Esophagus squamous epithelium (tissue), 5 donors: ENCODE measurements at places on chromosomes 12 and 14.

DNA sequence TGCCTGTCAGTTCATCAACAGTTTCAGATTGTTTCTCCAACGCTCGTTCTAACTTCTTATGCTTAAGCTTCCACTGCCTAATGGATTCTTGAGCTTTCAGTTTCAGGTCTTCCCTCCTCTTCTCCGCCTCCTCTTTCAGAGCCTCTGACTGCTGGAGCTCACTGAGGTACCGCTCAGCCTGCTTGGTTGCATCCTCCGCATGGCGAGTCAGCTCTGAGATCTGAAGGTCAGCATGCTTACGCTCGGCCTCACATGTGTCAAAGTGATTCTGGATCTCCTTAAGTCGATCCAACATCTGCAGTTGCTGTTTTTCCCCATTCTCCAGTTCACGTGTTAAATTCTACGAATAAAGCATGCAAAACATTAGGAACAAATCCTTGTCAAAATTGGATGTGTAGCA lies 148.8 kb downstream of the CEP128 start:
- H3K4me3 ChIP-seq: no peak overlapping the region
- no peaks in the 10 kb centered on the region for H3K27me3 ChIP-seq
- H3K4me1 ChIP-seq: no peaks in the 10 kb centered on the region

- DNase-seq: no peak
- no peak overlapping the region for H3K27ac ChIP-seq
- no peaks in the 10 kb centered on the region for H3K4me1 ChIP-seq
- no peak overlapping the region for H3K4me3 ChIP-seq
- no peaks in the 10 kb centered on the region for H3K27me3 ChIP-seq
- no peaks in the 10 kb centered on the region for H3K36me3 ChIP-seq
Observed at GRCh38 chr14:29197557-29197956, 431.0 kb downstream of the FOXG1 start.

DNA sequence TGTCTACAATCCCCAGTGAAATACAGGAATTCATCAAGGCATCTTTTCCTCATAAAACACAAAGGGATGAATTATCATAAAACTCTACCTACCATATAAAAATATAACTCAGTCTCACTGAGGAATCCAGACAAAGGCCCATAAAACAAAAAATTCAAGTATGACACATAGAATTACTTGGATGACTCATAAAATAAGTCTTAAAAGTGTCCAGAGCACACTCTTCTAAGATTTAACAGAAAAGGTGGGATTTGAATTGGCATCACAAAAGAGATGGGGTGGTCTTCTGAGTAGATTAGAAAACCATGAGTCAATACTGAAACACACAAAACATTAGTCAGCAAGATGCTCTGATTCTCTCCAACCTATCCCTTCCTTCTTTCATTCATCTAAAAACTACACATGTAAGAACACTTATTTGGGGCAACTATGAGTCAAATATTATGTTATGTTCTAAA lies 202.7 kb upstream of the GARIN6 start:
- no peaks in the 10 kb centered on the region for H3K27me3 ChIP-seq
- H3K36me3 ChIP-seq: no peaks in the 10 kb centered on the region
- H3K4me3 ChIP-seq: no peak overlapping the region
- H3K4me1 ChIP-seq: peaks cover under 1% of the 10 kb centered on the region
- DNase-seq: no peak
- H3K27ac ChIP-seq: no peak overlapping the region

- peak overlapping the region; percentile 99 for H3K27ac ChIP-seq
- H3K4me1 ChIP-seq: peaks cover 29% of the 10 kb centered on the region
- H3K27me3 ChIP-seq: no peaks in the 10 kb centered on the region
- H3K36me3 ChIP-seq: no peaks in the 10 kb centered on the region
Observed at GRCh38 chr12:12716151-12716792, 896 bp upstream of the CDKN1B start.

- H3K27ac ChIP-seq: no peak overlapping the region
- H3K27me3 ChIP-seq: no peaks in the 10 kb centered on the region
- DNase-seq: no peak
- peaks cover 15% of the 10 kb centered on the region for H3K4me1 ChIP-seq
- no peaks in the 10 kb centered on the region for H3K36me3 ChIP-seq
- H3K4me3 ChIP-seq: no peak overlapping the region
Observed at GRCh38 chr14:78007160-78007559, 163.0 kb upstream of the NRXN3 start.

DNA sequence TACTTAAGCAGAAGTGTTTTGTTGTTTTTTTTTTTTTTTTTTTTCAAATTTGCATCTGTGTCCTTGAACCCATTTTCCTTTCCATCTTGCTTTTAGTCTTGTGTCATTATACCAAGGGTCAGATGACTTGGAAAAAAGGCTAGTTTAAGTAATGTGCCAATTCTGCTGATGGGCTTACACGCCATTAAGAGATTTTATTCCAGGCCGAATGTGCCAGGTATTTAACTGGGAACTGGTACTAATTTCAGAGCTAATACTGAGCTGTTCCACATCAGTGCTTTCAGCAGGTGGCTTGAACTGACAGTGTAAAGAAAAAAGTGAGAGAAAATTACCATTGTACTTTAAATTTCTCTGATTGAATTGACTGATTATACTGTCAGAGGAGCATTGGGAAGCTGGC lies 224.9 kb downstream of the NPAS3 start:
- no peak overlapping the region for H3K4me3 ChIP-seq
- no peak for DNase-seq
- H3K36me3 ChIP-seq: no peaks in the 10 kb centered on the region

GRCh38 chr12:40032433-40033241 lies 73.2 kb downstream of the SLC2A13 start:
- DNase-seq: no peak
- peaks cover 12% of the 10 kb centered on the region for H3K4me1 ChIP-seq
- no peaks in the 10 kb centered on the region for H3K27me3 ChIP-seq
- no peak overlapping the region for H3K4me3 ChIP-seq

- no peak overlapping the region for H3K27ac ChIP-seq
- no peak overlapping the region for H3K4me3 ChIP-seq
- H3K36me3 ChIP-seq: no peaks in the 10 kb centered on the region
- no peaks in the 10 kb centered on the region for H3K27me3 ChIP-seq
Observed at GRCh38 chr12:3187846-3188770, 110.9 kb downstream of the TSPAN9 start.

DNA sequence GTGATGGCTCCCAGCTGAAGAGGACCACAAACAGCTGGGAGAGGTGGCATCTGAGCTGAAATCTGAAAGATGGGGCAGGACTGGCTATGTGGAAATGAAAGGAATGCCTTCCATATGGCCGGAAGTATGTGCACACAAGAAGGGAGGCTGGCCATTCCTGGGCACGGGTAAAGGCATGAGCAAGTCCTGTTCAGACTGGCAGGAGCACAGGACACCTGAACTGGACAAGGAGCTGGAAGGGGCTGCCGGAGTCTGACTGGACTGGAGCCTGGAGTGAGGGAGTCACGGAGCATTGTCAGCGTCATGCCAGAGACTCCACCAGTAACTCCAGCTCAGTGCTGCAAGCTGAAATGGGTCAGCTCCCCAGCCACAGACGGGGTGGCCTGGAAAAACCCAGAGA lies 11.9 kb upstream of the TC2N start:
- no peaks in the 10 kb centered on the region for H3K36me3 ChIP-seq
- H3K4me3 ChIP-seq: no peak overlapping the region
- H3K4me1 ChIP-seq: peaks cover 3% of the 10 kb centered on the region
- DNase-seq: no peak
- H3K27ac ChIP-seq: no peak overlapping the region
- no peaks in the 10 kb centered on the region for H3K27me3 ChIP-seq

GRCh38 chr14:75578786-75579337 lies 442 bp downstream of the FLVCR2 start:
- H3K27me3 ChIP-seq: no peaks in the 10 kb centered on the region
- DNase-seq: no peak
- H3K4me3 ChIP-seq: peak overlapping the region; percentile 41
- peak overlapping the region; percentile 84 for H3K27ac ChIP-seq
- H3K4me1 ChIP-seq: peaks cover 19% of the 10 kb centered on the region

- H3K27ac ChIP-seq: no peak overlapping the region
- no peaks in the 10 kb centered on the region for H3K36me3 ChIP-seq
- H3K4me3 ChIP-seq: no peak overlapping the region
- H3K27me3 ChIP-seq: peaks cover 39% of the 10 kb centered on the region
Observed at GRCh38 chr14:59632381-59632780, 55.8 kb upstream of the CCDC175 start.

- H3K4me1 ChIP-seq: no peaks in the 10 kb centered on the region
- no peaks in the 10 kb centered on the region for H3K36me3 ChIP-seq
- no peak overlapping the region for H3K27ac ChIP-seq
- DNase-seq: no peak
- no peak overlapping the region for H3K4me3 ChIP-seq
- no peaks in the 10 kb centered on the region for H3K27me3 ChIP-seq
Observed at GRCh38 chr12:46785382-46785781, 40.4 kb downstream of the SLC38A4 start.

GRCh38 chr12:32134101-32134888 lies 27.6 kb downstream of the BICD1 start:
- no peak overlapping the region for H3K4me3 ChIP-seq
- H3K27me3 ChIP-seq: no peaks in the 10 kb centered on the region
- no peak for DNase-seq
- H3K36me3 ChIP-seq: no peaks in the 10 kb centered on the region
- no peak overlapping the region for H3K27ac ChIP-seq

- DNase-seq: no peak
- no peak overlapping the region for H3K27ac ChIP-seq
- H3K27me3 ChIP-seq: no peaks in the 10 kb centered on the region
Observed at GRCh38 chr12:71973687-71974086, 35.0 kb downstream of the TPH2 start.

DNA sequence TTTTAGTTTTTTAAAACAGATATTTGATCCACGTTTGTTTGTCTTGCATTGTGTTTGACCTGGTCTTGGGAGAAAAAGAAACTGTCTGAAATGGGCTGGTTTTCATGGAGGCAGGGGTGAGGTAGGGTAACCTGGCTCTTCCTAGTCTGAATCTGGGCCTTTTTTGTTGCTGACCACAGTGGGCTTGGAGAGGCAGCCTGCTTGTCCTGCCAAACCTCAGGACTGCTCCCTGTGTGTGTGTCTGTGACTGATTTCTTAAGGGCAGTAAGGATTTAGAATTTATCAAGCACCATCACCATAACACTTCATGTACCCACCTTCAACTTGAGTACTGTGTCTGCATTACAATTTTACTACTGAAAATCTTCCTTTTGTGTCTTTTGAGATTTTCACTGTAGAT lies 28.5 kb downstream of the DAAM1 start:
- DNase-seq: no peak
- no peaks in the 10 kb centered on the region for H3K36me3 ChIP-seq

- no peak overlapping the region for H3K4me3 ChIP-seq
- no peaks in the 10 kb centered on the region for H3K4me1 ChIP-seq
- H3K36me3 ChIP-seq: no peaks in the 10 kb centered on the region
- H3K27ac ChIP-seq: no peak overlapping the region
- no peak for DNase-seq
Observed at GRCh38 chr14:101577221-101577909, 16.1 kb downstream of the DIO3 start.

- H3K36me3 ChIP-seq: no peaks in the 10 kb centered on the region
- no peaks in the 10 kb centered on the region for H3K4me1 ChIP-seq
- H3K4me3 ChIP-seq: no peak overlapping the region
- H3K27ac ChIP-seq: no peak overlapping the region
Observed at GRCh38 chr12:16472631-16473030, 125.2 kb downstream of the MGST1 start.

GRCh38 chr12:19957308-19958125 lies 410.8 kb upstream of the PDE3A start:
- no peak for DNase-seq
- H3K4me3 ChIP-seq: no peak overlapping the region
- no peaks in the 10 kb centered on the region for H3K27me3 ChIP-seq
- no peaks in the 10 kb centered on the region for H3K36me3 ChIP-seq
- no peak overlapping the region for H3K27ac ChIP-seq
- no peaks in the 10 kb centered on the region for H3K4me1 ChIP-seq

GRCh38 chr14:101033006-101033405 lies 129.5 kb upstream of the RTL1 start:
- H3K4me3 ChIP-seq: no peak overlapping the region
- H3K36me3 ChIP-seq: no peaks in the 10 kb centered on the region
- no peaks in the 10 kb centered on the region for H3K27me3 ChIP-seq
- H3K4me1 ChIP-seq: no peaks in the 10 kb centered on the region
- no peak overlapping the region for H3K27ac ChIP-seq

DNA sequence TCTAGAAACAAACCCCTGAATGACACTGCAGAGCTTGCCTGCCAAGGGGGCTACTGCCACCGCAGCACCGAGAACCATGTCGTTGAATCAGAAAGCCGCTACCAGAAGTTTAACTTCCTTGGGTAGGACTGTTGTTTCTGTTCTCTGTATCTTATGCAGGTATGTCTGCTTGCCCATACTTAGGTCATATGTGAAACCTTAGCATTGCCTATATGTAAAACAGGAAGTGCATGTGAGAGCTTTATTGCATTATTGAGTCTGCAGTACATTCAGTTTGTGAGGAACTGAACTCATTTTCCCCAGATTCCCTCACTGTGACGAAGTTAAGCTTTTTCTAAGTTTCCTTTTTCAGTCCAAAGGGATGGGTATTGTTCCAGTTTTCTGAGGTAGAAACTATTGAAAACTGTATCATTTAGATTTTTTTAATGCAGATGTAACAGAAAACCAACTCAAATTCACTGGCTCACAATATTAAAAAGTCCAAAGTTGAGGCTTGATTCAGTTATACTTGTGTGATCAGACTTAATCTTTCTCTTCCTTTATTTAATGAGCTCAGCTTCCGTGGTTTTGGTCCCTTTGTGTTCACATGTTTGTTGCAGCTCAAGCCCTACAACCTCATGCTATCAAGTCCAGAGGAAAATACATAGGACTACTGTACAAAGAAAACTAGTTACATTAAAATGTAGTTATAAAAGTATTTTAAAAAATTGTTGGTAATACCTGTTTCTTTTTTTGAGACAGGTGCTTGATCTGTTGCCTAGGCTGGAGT lies 6.9 kb downstream of the FBXO34 start:
- H3K4me3 ChIP-seq: no peak overlapping the region
- H3K27me3 ChIP-seq: no peaks in the 10 kb centered on the region
- no peak for DNase-seq
- no peaks in the 10 kb centered on the region for H3K36me3 ChIP-seq

GRCh38 chr12:32490801-32491200 lies 91.4 kb downstream of the FGD4 start:
- peaks cover 4% of the 10 kb centered on the region for H3K4me1 ChIP-seq
- H3K27me3 ChIP-seq: no peaks in the 10 kb centered on the region

- peaks cover 10% of the 10 kb centered on the region for H3K4me1 ChIP-seq
- H3K4me3 ChIP-seq: no peak overlapping the region
- no peak overlapping the region for H3K27ac ChIP-seq
- no peaks in the 10 kb centered on the region for H3K36me3 ChIP-seq
- DNase-seq: no peak
- no peaks in the 10 kb centered on the region for H3K27me3 ChIP-seq
Observed at GRCh38 chr12:22731236-22731635, 106.3 kb downstream of the ETNK1 start.
